ENCODE measurements at places on chromosomes 4 and X. TPM values are rescaled to one million over a fixed set of nuclear protein-coding genes. Genes with fewer than 3 reads are reported as not detected.

The NPNT gene
- not detected for total RNA-seq

The ENPEP gene
- not detected for total RNA-seq

The FHIP1A gene
- 0.09 TPM for total RNA-seq

The PRPS2 gene
- 81.8 TPM for total RNA-seq

The ANKRD50 gene
- total RNA-seq: 0.20 TPM

The ZMYM3 gene
- 16.7 TPM for total RNA-seq

The ESX1 gene
- not detected for total RNA-seq

The VCX3B gene
- not detected for total RNA-seq

The PLCXD1 gene
- 30.6 TPM for total RNA-seq

The BANK1 gene
- not detected for total RNA-seq

The NCAPG gene
- total RNA-seq: 48.2 TPM

The TMSB15A gene
- 0.33 TPM for total RNA-seq

The PCSK1N gene
- total RNA-seq: 3.2 TPM

The OTUD6A gene
- not detected for total RNA-seq

The COL4A5 gene
- not detected for total RNA-seq

The SGMS2 gene
- 0.35 TPM for total RNA-seq

The IL21 gene
- 3.1 TPM for total RNA-seq

The FDCSP gene
- not detected for total RNA-seq

The DAPP1 gene
- total RNA-seq: 18.8 TPM

The HEPH gene
- total RNA-seq: not detected

The FAM184B gene
- total RNA-seq: 0.02 TPM

The KLHL4 gene
- total RNA-seq: 0.18 TPM

The PUDP gene
- 23.2 TPM for total RNA-seq

The CRMP1 gene
- total RNA-seq: not detected

The SMIM10L2A gene
- total RNA-seq: 0.48 TPM

The CTAG2 gene
- 44.1 TPM for total RNA-seq

The NAT8L gene
- total RNA-seq: 0.55 TPM

Measured in CD8-positive, alpha-beta memory T cell (primary cell).